ENCODE measurements at places on chromosomes 3 and 15.

DNA sequence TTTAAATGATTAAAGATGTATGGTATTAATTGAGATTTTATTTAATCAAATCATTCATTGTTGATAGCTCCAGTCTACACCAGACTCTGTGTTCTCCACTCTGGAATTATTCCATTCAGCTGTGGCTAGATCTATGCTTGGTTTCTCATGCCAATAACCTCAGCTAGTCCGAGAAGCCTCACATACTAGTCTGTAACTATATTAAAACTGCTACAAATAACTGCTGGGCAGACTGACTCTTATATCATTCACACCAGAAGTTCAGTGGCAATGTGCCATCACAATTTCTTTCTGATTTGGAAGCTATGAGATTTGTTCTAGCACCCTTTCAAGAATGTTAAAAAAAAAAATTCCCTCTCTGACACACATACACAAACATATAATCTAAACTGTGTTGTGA, 947.3 kb downstream of the ROBO1 start:
- no peak for DNase-seq

DNA sequence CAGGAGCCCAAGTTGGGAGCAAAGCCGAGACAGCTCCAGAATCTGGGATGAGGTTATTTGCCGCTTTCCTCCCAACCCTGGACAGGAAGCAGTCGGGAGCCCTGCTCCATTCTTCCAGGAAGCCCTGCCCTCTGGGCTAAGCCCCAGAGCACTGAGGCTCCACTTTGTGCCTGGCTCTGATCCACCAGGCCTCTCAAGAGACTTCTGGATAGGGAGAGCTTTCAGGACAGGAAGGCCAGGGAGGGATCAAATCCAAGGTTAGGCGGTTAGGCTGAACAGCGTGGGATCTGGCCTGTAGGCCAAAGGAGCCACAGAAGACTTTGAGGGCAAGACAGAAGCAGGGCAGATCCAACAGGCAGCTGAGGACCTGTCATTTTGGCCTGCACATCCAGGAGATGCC, 835 bp downstream of the STOML1 start:
- no peak for DNase-seq

- no peak for DNase-seq
These were observed 164.5 kb upstream of the TLE3 start for GRCh38 chr15:70262171-70262570.

- no peak for DNase-seq
These were observed 108.8 kb upstream of the UMPS start for GRCh38 chr3:124621498-124621897.

DNA sequence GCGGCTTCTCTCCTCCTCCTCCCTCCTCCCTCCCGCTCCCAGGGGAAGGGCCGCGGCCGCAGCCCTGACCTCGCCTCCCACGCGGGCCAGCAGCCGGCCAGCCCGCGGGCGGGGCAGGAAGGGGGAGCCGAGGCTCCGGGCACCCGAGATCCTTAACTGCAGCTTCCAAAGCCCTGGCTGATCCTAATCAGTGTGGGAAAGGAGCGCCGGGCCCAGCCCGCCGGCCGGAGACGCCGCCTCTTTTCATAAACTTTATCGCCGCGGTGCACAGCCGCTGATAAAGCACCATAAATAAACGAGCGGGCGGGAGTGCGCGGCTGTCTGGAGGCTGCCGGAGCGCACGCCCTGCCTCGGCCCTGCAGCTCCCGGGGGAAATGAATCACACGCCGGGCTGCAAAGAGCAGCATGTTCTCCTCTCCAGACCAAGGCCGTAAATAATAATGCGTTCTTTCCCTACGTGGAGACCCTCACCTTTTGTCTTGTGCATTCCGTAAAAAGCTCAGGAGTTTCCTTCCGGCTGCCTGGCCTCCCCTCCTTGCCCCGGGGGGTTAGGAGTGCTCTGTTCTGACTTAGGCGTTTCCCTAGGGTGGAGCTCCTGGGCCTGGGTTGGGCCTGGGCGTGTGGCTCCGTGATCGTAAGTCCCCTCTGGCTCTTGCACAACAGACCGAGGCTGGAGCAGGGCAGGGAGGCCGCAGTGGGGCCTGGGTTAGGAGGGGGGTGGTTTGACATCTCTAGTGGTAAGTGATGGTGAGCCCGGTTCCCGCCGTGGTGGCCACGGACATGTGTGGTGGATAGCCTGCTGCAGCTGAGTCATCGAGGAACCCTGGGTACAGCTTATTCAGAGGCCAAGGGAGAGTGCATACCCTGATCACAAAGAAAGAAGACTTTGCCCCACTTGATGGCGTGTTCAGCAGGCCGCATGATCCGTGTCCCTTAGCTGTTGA, 132.6 kb upstream of the HES1 start:
- DNase-seq = peak; percentile 21

DNA sequence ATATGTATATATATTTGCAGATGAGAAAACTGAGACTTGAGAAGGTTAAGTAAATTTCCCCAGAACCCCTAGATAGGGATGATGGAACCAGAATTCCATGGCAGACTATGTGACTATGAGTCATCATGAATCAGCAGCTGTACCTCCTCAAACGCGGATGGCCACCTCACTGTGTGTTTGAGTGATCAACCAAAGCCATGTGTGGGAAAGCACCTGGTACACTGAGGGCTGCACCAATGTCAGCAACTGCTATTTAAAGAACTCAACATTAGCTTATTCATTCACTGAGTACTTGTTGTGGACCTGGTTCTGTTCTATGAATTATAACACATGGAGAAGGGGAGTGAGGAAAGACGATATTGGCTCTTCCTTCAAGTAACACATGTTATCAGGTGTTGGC, 377.0 kb downstream of the GAP43 start:
- DNase-seq = no peak

DNA sequence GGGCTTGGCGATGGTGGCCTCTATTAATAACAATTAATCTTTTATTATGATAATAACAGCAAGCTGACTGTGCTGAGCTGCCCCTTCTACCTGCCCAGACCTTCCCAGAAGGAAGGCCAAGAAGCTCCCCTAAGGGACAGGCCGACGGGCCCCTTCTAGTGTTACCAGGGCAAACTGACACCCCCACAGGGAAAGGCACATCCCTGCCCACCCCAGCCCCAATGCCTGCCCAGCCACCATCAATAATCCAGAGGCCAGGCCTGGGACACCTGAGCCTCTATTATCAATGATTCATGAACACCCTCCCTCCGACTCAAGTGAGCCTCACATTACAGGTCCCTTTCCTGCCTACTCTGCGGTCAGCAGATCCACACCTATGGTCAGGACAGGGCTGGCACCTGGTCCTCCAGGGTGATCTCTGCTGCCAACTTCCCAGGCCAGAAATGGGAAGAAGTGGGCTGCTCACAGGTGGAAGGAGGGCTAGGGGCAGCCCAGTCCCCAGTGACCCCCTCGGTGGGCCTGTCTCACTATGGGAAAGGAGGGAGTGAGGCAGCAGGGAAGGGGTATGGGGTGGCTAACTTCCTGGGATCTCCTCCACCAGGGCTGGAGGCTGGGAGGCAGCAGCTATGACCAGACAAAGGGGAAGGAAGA, 1.8 kb downstream of the TWF2 start:
- no peak for DNase-seq

DNA sequence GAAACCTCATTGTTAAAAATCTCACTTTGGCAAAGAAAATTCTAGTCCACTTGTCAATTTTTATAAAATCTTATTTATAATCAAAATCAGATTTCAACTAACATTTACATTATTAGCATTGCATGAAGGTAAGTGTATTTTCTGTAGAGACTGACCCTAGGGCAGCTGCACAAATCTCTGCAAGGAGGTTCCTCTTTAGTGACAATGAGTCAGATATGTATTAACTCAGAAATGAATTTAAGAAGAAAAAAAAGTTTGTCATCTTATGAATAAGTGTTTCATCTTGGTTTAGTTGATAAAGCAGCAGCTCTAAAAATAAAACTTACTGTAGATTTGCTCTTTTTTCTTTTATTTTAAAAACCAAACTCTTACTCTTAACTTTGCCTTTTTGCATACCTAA, 9.0 kb upstream of the GNB4 start:
- no peak for DNase-seq

- DNase-seq = no peak
These were observed 166.0 kb downstream of the NTRK3 start for GRCh38 chr15:88090481-88091011.

DNA sequence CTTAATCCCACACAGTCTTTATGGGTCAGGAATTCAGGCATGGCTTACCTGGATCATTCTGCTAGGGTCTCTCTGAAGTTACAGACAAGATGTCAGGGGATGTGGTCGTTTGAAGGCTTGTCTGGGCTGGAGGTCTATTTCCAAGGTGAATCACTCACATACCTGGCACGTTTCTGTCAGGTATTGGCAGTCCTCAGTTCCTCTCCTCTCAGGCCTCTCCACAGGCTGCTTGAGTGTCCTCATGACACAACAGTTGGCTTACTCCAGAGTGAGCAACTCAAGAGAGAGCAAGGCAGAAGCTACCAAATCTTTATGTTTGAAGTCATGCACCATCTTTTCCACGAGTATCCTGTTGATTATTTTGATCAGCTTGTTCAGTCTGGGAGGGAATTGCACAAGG, 43.9 kb upstream of the PARP14 start:
- no peak for DNase-seq

DNA sequence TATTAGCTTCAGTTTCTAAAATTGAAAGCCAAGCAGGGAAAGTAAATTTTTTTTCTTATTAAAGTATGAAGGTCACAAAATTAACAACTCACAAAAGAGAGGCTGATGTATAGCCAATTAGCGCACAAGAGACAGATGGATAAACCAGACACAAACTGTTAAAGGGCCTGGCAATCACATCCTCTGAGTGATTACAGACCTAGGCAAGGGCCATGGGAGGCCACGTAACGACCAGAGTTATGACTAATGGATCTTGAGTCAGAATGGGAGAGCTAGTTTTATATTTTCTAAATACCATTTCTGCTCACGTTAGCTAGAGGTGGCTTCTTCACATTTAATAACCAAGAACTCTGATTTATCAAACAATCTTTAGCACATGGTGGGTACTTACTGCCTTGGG, 17.8 kb upstream of the SCAMP5 start:
- DNase-seq = no peak

Data from DND-41 (cell line).